ENCODE measurements at places on chromosomes 1 and 21.

DNA sequence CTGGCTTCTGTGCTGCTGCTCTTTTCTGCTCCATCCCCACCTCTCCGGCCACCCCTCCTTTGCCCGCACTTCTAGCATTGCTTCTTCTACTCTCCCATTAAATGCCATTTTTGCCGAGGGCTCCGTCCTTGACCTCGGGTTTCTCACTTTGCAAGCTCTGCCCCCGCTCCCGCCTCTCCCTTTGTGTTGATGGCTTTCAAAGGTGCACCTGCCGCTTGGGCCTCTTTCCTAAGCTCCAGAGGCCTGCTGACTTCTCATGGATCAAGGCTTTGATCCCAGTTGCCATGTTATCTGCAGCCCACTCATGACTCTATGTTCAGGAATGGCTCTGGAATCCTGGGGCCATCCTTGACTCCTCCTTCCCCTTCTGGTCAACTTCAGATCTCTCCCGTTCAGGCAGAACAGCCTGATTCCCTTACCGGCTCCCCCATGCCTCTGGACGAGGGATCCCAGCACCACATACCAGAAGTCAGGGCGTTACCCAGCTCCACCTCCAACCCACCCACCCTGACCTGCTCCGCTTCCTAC lies 54.3 kb downstream of the TLR5 start:
- DNase-seq: no peak

GRCh38 chr21:18549214-18549905 lies 145.8 kb upstream of the TMPRSS15 start:
- DNase-seq: no peak

DNA sequence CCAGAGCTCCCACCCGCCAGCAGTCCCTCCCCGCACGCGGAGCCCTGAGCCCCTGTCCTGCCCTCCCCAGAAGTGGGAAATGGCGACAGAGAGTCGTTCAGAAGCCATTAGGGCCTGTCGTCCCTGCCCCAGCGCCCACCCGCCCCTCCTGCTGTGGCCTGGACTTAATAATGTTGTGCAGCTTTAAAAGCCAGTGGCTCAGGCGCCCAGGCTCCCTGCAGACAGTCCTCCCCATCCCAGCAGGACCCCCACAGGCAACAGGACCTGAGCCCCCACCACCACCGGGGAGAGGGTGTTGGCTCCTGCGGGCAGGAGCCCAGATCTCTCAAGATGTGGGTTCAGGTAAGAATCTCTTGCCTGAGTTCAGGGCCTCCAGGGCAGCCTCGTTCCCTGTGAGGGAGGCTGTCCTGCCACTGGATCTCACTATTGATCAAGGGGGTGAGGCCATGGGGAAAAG lies 125.3 kb upstream of the RUNX3 start:
- DNase-seq: no peak

GRCh38 chr1:32830092-32830852 lies 12.8 kb downstream of the S100PBP start:
- DNase-seq: no peak

- DNase-seq: no peak
These were observed 157.8 kb upstream of the JUN start for GRCh38 chr1:58941471-58942289.

DNA sequence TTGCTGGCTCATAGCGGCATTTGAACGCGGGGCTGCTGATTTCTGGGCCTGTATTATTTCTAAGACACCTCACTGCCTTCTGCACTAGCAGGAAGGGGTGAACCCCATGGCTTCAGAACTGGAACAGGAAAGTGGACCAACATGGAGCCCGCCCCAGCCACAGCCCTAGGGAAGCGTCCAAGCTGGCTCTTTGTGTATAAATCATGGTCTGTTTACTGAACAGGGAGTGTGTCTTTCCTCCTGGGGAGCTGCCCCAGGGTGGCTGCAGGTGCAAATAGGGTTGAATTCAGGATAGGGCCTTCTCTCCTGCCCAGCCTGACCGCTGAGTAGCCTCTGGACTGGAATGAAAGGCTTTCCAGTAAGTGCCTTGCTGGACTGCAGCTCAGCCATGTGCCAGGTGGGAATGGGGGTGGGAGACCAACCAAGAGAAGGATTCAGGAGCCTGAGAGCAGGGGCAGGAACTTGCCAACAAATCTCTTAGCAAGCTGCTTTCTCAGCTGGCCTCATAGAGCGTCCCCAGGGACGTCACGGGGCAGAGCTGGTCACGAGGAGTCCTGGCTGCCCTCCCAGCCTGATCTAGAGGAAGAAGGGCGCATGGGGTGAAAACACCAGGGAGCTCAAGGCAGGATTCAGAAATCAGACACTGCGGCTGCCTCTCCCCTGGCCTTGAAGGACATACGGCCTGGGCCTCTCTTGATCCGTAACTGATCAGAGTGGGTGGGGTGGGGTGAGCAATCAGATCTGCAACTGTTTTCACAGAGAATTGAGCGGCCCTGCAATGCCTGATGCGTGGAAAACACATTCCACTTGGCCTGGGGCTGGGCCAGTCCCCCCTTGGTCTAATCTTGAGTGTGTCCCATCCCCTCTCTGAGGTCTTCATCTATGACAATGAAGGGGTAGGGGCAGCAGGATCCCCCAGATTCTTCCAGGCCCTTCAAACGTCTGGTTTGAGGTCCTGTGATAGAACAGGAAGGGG lies 56.5 kb upstream of the SELENON start:
- DNase-seq: no peak

GRCh38 chr1:221188458-221188857 lies 309.2 kb downstream of the HLX start:
- no peak for DNase-seq

DNA sequence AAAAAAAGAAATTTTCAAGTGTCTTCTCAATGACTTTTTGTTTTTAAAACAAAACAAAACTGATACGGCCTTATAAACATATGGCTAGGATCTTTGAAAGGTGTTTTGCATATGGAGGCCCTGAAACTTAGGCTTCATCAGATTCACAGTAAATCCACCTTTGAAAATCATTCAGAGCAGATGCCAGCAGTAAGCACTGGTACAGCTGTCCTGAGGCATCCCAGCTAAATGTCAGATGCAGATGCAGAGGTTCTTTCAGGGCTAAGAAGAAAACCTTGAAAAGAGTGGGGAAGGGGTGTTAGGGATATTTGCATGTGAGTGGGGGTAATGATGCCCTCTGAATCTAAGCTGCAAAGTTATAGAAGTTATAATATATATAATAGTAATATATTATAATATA lies 56.2 kb upstream of the GNG12 start:
- no peak for DNase-seq

- DNase-seq: no peak
These were observed 98.5 kb upstream of the ADGRL2 start for GRCh38 chr1:81702079-81702715.

- no peak for DNase-seq
These were observed 23.8 kb downstream of the TSEN15 start for GRCh38 chr1:184075055-184076029.

GRCh38 chr1:207813946-207814345 lies 62.1 kb downstream of the CD46 start:
- no peak for DNase-seq

- DNase-seq: peak; percentile 61
These were observed 2.7 kb upstream of the MYOC start for GRCh38 chr1:171654942-171655745.

DNA sequence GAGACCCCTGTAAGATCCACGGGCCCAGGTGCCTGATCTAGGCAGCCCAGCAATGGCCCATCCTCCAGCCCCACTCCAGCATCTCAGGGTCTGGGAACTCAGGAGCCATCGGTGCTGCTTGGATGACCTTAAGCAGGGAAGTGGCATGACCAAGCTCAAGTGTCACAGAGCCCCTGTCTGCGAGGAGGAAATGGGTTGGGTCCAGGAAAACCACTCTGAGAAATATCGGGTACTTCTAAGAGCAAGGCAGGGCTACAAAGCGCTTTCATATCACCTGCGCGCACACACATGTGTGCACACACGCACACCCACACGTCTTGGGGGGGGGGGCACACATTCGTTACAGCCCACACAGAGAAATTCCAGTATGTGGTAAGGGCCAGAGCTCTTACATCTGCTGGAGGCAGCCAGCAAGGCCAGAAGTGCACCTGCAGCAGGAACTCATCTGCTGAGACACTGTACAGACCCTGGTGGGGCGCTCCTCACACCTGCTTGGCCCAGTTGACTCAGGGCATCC lies 32.6 kb upstream of the SPOCD1 start:
- peak; percentile 37 for DNase-seq

DNA sequence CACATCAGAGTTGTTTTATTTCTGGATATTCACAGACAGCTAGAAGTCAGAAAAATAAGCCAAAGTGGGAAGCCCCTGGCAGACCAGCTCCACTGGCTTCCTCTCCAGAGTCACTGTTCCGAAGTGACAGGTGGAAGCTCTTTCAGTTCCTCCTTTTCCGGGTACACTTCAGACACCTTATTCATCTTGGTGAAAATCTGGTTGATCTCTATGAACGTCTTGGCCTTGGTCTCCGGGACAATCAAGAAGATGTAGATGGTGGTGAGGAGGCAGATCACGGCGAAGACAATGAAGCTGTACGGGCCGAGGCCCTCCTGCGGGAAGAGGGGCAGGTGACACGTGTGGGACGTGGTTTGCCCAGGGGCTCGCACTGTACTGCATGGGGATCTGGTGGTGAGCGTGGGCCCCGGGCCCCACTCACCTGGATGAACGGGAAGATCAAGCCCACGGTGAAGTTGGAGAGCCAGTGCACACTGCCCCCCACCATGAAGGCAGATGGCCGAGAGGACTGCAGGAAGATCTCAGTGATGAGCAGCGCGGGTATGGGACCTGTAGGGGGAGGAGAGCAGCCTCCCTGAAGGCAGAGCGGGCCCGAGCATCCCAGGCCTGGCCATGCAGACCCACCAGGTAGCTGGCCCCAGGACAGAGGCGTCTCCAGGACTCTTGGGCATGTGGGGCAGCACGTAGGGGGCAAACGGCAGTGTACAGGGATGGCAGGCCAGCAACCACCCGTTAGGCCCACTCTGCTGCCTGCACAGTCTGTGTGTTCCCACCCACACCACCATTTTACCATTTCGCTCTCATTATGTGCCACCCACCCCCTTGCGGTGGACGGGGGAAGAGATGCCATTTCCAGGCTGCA lies 11.5 kb upstream of the SLC2A7 start:
- DNase-seq: no peak

GRCh38 chr1:119703666-119704450 lies 7.9 kb upstream of the PHGDH start:
- DNase-seq: no peak

DNA sequence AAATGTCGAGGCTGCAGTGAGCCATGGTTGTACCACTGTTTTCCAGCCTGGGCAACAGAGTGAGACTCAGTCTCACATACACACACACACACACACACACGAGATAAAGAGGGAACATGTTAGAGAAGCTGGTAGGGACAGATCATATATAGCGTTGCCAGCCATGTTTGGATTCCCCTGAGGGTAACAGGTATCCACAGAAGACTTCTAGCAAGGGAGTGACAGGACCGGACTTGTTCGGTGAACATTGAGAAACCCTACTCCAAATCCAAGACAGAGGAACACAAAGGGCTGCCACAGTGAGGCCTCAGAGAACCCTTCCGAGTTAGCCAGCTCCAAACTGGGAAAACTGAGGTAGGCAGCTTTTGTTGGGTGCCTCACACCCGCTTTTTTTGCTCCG lies 3.7 kb upstream of the SARS1 start:
- DNase-seq: no peak

DNA sequence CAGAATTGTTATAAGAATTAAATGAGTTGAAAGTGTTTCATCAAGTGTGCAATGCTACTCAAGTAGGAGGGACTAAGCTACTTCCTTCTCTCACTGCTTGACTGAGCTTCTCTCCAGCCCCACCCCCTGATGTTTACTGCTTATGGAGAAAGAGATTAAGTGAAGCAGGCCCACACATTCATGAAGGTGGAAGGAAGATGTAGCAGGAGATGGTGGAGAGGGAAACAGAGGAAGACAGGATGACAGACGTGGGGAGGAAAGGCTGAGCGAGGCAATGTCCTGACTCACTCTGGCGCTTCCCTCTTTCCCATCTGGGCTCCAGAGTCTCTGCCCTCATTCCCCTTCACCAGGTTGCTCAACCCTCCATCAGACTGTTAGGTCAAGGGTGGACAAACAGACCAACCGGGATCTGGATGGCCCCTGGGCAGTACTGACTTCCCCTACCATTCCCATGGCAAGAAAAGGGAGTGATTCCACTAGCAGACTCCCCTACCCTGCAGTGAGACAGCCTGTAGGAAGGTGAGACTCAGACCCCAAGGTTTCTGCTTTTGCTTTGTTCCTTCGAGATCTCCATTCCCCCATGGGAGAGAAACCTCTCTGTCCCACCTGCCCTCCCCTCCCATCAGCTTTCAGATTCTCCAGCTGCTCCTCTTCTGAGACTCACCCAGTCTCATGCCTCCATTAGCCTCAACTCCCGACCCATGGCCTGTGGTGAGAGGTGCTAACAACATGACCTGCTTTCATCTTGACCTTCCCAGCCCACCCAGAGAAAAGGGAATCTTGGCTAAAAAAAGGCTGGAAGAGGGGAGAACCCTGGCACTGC lies 3.1 kb upstream of the ARHGEF2 start:
- DNase-seq: no peak

- no peak for DNase-seq
These were observed 26.4 kb upstream of the DPH5 start for GRCh38 chr1:101051688-101052638.

- no peak for DNase-seq
These were observed 12.2 kb downstream of the SLC35F3 start for GRCh38 chr1:233916706-233917105.

DNA sequence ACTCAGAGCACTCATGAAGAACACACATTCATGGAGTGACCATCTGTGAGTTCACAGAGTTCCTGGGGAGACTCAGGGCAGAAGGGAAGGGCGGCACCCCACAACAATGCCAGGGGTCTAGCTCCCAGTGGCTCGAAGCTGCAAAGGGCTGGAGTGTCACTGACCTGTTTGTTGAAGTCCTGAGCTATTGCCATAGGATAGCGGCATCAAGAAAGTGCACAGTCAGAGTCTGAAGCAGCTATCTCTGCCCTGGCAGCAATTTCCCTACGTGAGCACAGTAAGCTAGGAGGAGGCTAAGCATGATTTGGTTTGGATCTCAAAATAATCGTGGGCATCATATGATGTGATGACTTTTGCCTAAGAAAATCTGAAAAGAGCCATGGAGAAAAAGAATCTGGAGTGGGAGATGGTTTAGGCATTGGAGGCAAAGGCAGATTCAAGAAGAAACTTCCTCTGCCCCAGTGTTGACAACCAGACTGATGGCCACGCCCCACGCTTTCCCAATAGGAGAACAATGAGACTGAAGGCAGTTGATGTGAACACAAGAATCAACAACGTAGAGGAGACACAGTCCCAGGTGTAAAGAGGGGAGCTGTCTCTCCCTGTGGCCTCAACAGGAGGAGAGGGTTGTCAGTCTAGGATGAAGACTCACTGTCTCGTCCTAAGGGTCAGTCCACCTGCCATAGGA lies 100.0 kb upstream of the SLC25A33 start:
- DNase-seq: no peak

DNA sequence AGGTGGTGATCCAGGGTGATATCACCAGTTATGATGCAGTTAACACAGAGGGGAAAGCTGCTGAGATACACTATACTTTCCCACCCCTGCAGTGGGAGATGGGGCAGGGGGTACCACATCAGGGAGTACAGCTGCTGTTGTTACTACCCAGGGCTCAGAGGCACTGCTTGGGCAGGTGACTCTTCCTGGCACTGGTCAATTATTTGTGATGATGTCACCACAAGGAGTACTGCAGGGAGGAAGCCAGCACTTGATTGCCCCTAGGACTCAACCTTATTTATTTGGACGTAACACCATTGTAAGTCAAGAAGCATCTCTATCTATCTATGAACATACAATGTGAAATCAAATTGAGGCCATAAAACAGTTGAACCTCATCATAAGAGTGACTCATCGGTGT lies 10.1 kb downstream of the IFNAR1 start:
- no peak for DNase-seq

All from T-helper 2 cell treated with Interferon-gamma antibody and Interleukin-4, amounts not matched to agents 5 μg/mL and 100 μg/mL, for 36 hours (primary cell).